Right kidney (tissue), 9 donors: ENCODE measurements at places on chromosomes 6 and 20.
A peak's percentile ranks its signal among the peaks of the same experiment; 100 is the strongest.

- no peak for DNase-seq
These were observed 130.5 kb downstream of the CEBPB start for GRCh38 chr20:50320901-50321796.

DNA sequence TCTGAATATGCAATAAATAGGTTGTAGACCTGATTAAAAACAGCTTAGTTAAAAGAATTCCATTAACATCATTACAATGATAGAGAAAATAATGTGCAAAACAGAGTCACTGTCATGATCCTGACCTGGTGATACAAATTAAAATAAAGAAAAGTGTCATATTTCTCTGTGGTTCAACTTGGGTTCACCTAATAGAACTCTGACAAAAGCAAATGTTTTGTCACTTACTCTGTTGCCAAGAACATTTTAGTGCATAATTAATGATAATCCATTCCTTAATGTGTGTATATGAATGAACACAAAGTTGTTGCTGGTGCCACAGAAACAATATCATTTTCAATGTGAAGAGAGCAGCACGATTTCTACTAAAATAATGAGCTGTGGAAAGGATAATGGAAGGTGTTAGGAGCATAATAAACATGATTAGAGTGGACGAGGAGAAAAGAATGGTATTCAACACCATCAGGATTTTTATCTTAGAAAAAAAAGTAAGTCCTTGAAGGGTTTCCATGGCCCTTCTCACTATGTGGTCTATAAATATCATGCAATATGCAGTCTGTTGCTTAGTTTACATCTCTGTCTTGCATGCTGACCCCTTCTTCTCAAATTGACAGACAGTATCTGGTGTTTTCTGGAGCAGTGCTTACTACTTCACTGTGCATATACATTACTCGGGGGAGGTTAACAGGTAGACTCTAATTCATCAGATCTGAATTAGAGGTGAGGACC lies 656.6 kb upstream of the MMS22L start:
- DNase-seq = no peak

DNA sequence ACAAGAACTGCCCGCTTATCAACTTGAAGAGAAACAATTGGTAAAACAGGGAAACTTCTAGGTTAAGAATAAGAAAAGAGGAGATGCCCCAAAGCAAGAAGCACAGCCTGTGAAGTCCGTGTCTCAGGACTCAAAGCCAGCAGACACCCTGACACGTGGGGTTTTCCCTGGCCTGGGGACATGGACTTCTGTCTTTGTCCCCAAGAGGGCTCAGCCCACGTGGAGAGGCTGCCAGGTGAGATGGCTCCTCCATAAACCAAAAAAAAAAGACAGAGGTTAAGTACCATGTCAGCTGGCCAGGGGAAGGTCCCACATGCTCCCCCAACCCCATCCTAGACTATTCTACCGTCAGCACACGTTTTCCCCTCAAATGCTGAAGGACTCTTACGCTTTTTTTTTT lies 9.9 kb downstream of the SERPINB6 start:
- no peak for DNase-seq

DNA sequence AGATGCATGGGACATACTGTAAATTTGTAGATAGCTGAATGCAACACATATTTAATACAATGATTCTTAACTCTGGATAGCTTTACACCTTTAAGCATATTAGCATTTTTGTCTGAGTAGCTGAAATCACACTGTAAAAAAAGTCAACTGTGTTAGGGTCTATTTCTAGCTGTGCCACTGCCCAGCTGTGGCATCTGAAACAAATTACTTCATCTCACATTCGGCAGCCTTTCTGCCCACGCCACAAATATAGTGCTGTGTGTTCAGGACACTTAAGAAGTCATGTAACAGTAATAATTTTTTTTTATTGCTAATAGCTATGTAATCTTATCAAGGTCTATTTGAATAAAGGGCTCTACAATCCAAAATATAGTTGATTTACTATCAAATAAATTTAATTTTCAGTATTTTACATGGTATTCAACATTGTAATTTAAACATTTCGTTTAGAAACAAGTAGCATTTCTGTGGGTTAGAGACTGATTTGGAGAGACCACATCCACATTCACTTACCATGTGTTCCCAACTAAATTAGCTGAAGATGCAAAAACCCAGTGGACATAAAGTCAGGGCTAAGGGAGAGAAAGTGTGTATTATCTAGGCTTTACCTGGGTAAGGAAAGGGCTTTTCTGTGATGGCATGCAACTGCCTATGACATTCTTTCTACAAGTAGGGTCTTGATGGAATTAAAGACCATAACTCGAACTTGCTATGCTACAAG lies 276.7 kb downstream of the PLCB1 start:
- no peak for DNase-seq

GRCh38 chr6:4308364-4308763 lies 173.0 kb upstream of the ECI2 start:
- no peak for DNase-seq

GRCh38 chr6:156765117-156765516 lies 12.1 kb upstream of the ARID1B start:
- no peak for DNase-seq

- no peak for DNase-seq
These were observed 22.5 kb upstream of the CST3 start for GRCh38 chr20:23659989-23660837.

DNA sequence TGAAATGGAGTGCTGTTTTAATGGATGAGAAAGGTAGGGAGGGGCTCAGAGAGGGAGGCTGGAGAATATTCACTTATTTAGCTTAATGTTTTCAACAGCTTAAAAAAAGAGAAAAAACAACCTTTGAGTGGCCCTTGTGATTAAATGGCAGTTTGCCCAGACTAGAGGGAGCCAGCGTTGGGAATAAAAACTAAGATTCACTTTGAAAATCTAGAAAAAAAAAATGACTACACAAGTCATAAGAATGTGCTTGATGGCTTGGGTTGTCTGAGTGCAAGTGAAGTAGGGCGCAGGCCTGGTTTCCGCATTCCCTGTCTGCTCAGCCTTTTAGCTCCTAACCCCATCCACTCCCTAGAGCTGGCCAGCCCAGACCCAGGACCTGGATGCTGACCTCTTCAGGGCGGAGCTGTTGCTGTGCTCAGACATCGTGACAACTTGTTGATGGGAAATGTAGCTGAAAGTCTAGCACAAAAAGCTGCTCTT lies 28.9 kb downstream of the UTRN start:
- DNase-seq = peak; percentile 46

DNA sequence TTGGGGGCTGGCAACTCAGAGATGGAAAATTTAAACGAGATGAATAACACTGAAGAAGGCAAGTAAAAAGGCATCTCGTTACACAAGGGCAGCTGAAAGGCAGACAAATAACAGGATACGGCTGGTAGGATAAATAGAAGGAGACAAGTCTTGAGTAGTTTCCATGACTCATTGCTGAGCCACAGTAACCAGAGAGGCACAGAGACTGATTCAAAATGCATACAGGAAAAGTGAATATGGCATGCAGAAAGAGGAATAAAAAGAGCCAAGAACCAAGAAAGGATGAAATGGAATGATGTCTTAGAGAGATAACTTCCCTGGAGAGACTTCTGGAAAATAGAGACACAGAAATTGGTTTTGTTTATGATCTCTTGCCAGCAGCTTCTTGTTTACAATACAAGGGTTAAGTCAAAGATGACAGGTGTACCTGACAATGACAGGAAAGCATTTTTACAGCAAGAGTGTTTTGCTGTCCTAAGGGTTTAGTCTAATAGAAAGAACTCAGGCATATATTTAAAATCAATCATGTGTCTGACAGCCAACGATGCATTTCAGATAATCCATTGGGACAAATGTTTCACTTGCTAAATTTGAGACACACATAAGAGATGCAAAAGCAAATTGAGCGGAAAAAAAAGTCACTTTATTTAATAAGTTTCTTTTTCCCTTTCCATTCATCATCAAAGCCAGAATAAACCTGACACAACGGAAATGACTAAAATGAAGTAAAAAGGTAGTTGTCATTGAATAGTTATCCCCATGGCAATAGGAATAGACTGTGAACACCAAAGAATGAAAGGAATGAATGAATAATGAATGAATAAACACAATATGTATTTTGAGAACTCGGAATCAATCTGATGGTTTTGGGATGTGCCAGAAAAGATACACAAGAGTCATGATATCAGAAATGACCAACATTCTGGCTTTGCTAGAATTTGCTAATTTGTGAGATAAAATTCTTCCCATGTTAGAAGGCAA lies 68.0 kb upstream of the KCNQ5 start:
- no peak for DNase-seq

- no peak for DNase-seq
These were observed 80.6 kb upstream of the PREP start for GRCh38 chr6:105483492-105483891.

- no peak for DNase-seq
These were observed 4.2 kb downstream of the PLA2G7 start for GRCh38 chr6:46730921-46731461.

DNA sequence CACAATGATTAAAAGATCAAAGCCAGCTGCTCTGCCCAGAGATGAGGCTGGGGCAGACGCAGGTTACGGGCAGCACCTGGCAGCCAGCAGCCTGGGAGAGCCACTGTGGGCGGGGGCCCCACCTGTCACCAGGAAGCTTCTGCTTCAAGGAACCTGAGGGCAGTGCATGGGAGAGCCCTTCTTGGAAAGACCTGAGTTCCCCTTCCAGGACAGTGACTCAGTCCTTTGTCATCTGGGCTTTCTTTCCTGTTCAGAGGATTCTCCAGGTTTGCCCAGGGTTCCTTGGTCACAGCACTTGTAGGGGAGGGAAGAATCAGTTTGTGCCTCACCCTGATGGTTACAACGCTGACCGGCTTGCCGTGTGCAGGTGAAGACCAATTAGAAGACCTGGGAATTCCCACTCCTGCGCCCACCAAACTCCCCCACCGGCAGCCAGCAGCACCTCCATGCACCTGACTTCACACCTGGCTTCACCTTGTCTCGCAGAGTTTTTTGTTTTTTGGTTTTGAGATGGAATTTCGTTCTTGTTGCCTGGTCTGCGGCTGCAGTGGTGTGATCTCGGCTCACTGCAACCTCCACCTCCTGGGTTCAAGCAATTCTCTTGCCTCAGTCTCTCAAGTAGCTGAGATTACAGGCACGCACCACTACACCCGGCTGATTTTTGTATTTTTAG lies 2.0 kb downstream of the ZBP1 start:
- no peak for DNase-seq
